ENCODE measurements at places on chromosomes 3 and 15.

DNA sequence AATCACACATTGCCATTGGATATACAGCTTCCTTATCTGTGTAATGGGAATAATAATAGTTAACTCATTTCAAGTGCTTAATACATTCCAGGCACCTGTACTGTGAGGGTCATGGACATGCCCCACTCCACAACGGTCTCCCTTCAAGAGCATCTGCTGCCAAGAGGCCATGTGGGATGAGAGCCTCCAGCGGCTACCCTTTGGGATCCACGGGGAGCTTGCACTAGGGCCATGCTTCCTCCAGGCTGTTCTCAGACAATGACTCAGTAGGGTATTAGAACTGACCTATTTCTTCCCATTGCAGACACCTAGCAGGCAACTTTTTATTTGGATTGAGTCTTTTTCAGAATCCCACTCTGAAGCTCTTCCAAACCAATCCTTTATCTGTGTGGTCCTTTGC, 1078.9 kb downstream of the TUSC7 start:
- no peak for DNase-seq

DNA sequence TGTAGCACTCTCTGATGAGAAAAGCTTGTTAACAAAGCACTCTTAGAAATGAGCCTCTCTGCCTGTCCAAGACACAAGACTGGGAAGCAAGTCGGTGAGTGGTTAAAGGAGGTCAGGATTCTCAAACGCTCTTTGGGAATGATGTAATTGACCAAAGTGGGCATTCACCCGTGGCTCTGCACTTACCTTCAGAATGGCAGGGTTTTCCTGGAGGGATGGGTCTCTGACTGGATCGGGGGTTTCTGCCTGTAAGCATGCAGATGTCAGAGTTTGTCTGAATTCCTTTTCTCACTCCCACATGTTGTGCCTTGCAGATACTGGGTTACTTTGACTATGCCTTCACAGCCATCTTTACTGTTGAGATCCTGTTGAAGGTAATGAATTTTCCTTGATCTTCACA, 106.3 kb downstream of the CHDH start:
- DNase-seq: no peak

DNA sequence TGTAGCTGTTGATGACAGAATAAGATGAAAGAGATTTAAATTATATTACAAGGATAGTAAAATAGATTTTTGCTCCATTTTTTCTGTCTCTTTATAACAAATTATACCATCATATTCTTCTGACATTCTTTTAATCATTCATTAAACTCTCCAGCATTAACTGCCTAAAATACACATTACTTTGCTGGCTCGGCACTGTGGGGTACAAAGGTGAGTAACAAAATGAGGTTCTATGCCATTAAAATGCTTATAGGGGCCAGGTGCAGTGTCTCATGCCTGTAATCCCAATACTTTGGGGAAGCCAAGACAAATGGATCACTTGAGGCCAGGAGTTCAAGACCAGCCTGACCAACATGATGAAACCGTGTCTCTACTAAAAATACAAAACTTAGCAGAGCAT, 81.5 kb downstream of the ULK4 start:
- DNase-seq: no peak

GRCh38 chr3:112931736-112932521, 43.0 kb downstream of the CD200R1 start:
- no peak for DNase-seq

- no peak for DNase-seq
These were observed 21.9 kb downstream of the CDV3 start for GRCh38 chr3:133595341-133595740.

GRCh38 chr3:42988566-42988965, 9.5 kb downstream of the GASK1A start:
- no peak for DNase-seq

- no peak for DNase-seq
These were observed 46.5 kb downstream of the FAM174B start for GRCh38 chr15:92608866-92609700.

DNA sequence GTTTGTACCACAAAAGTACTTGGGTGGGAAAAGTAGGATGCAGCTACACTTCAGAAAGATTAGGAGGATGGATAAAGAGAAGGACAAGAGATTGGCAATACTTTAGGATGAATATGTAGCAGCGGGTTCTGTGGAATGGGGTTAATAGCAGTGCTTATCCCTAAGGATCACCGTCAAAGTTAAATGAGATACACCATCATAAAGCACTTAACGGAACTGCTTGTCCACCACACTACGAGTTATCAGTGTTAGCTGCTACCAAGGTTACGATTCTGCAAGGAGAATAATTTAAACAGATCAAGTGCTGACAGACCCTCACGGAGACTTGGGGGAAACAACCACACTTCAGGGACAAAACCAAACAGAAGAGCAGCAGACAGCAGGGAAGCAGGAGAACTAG, 963 bp downstream of the SHQ1 start:
- no peak for DNase-seq

DNA sequence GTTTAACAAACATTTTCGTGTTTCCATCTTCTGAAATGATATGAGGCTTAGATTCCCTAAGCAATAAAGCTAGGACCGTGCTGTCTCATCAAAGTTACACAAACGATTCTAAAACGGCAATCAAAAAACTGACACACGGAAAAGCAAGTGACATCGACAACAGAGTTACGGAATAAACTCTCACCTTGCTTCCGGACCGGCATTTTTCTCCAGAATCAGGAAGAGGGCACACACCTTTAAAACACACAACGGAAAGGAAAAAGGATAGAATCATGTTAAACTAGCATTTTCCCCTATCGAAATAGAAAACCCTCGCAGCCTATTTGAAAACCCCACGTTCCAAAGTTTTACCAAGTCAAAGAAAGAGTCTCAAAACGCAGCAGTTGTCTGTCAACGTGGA, 1.4 kb downstream of the DLG1 start:
- no peak for DNase-seq

- DNase-seq: peak; percentile 8
These were observed 14.8 kb upstream of the CYP11A1 start for GRCh38 chr15:74382004-74382816.

DNA sequence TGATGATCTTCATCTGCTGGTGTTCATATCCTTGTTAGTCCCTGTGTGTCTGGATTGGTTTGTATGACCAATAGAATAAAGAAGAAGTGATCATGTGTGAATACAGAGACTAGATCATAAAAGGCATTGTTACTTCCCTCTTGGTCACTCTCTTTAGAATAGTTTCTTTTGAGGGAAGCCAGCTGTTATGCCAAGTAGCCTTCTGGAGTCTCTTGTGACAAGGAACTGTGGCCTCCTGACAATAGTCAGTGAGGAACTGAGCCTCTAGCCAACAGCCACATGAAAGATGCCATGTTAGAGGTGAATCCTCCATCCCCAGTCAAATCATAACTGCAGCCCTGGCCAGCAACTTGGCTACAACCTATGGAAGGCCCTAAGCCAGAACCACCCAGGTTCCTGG, 63.0 kb upstream of the SMAD3 start:
- no peak for DNase-seq

DNA sequence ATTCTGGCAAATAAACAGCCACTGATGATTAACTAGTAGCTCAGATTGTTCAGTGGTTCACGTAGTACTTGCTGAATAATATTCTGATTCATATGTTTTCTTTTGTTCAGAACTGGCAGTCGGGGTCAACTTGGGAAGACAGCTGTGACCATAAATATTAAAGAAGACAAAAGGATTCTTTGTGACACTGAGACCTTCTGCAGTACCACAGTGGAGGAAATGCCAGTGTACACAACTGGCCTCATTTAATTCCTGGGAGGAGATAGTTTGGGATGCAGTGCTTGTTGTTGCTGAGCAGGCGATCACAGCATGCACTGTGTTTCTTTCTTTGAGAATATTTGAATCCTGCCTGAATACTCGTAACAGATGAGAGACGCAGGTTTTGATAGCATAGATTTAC, 26.7 kb upstream of the MCF2L2 start:
- no peak for DNase-seq

DNA sequence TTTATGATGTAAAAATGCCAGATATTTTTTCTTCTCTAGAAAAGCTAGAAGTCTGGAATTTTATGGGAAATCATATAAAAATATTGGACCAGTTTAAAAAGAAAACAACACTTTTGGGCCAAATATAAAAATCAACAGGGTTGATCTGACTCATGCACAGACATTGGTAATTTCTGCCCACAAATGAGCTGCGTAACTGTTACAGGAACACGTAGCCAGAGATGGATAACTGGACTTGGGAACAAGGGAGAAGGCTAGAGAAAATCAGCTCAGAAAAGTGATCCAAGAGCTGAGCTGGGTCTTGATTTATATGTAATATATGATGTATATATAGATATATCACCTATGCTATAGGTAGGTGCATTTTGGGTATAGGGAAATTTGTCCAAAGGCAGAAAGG, 36.8 kb upstream of the NAALADL2 start:
- no peak for DNase-seq

DNA sequence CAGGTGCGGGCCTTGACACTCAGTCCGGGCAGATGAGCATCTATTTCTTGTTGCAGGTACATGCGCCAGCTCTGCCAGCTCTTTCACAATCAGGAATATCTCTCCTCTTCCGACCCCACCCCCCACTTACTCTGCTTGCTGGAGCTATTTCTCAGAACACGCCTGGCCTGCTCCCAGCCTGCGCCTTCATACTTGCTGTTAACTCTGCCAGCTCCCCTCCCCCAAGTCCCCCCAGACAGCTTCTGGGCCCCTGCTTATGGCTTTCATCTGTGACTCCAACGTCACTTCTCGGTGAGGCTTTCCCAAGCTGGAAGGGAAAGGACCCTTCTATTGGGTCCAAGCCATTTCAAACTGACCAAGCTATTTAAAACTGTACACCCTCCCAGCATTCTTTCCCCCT, 15.2 kb downstream of the MAGEF1 start:
- DNase-seq: peak; percentile 27

GRCh38 chr3:15892311-15893227, 94.8 kb upstream of the ANKRD28 start:
- no peak for DNase-seq

GRCh38 chr15:65421360-65422215, 1.2 kb downstream of the IGDCC4 start:
- peak; percentile 16 for DNase-seq

DNA sequence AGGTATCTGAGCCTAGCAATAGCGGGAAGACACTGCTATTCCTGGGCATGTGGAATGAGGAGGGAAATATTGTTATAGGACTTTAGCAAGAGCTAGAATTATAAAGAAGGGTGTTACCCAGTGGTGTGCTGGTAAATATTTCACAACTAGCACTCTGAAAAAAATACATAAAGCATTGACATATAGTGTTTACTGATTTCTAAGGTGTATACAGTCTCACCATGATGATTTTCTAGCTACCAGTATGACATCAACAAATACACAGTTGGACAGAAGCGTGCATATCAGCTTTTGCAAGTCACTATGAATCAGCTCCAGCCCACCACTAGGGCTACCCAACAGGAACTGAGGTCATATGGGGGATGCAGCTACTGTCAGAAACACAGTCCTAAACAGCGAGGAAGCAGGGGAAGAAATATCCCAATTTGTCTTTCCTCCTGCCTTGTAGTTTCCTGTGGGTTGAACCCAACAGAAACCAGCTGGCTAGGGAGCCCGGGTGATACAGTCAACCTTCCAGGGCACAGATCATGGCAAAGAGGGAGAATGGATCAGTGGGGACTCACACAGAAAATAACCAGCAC, 39.6 kb downstream of the HGD start:
- DNase-seq: no peak

DNA sequence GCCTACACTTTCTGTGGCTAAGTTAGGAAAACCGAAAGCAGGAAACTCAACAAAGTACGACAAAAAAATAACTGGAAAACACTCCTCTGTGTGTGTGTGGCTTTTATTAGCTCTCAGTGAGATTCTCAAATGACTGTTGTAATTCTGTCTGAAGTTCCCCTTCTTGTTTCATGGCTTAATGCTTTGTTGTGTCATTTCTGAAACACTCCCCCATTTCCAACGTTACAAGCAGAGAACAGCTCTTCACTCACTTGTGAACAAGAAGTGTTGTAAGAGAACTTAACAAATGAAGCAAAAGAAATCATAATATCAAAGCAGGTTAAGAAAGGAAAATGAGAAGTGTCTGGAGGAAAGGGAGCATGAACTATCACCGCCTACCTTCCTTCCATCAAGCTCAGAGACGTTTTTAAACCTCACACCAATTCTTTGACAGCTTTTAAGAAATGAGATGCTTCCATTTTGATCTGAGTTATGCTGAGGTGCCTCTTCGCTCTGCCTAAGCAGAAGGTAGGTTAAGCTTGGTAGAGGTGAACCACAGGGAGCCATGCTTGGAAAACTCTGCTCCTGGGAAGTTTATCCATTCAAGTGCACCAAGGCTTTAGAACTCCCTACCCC, 12.4 kb upstream of the SEC62 start:
- no peak for DNase-seq

- no peak for DNase-seq
These were observed 41.7 kb upstream of the CAPN7 start for GRCh38 chr3:15164340-15164739.

DNA sequence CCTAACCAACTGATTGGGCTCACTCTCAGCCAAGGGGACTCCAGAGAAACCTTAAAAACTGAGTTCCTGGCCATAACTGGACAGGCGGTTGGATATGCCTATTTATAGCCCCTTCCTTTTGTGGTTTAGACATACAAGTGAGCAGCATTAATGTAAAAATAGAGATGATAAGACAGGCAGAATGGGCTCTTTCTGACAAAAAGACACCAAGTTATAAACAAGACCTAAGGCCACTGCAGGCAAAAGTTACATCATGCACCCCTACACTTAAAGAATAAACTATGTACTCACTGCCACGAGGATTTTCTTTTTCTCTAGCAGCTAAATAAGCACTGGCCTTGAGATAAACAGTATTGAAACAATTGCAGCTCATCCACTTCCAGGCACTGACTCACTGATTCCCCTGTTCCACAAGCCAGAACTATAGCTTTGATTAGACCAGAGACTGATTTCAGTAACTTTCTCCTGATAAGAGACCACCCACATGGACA, 30.1 kb downstream of the SUCNR1 start:
- DNase-seq: no peak

- peak; percentile 72 for DNase-seq
These were observed 360.8 kb upstream of the PROK2 start for GRCh38 chr3:72145506-72146380.

- DNase-seq: no peak
These were observed 81.1 kb upstream of the VGLL4 start for GRCh38 chr3:11724615-11725339.

DNA sequence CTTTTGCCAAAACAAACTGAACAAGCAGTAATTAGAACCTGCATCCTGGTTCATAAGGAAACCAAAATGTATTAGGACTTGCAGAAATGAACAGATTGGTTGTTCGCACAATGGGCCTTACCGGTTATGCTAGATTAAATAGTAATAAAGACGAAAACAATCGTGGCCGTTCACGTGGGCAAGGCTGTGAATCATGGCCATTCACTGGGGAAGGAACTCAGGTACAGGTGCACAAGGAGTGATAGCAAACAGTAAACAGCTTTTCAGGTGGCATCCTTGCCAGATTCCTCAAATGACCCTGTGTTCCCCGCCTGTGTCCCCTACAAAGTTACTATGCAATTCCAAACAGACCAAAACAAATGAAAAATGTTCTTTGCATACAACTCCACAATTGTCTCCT, 8.2 kb downstream of the LRIG1 start:
- DNase-seq: no peak

All from NCI-H2227 treated with DMSO at 0.1 percent for 48 hours (cell line).